Uterine smooth muscle cell (primary cell): ENCODE measurements at places on chromosomes 11 and 22. TPM values are rescaled to one million over a fixed set of nuclear protein-coding genes. Genes with fewer than 3 reads are reported as not detected.

The ARHGAP32 gene
- 16.4 and 18.8 TPM in 2 replicates for total RNA-seq

The GUCY1A2 gene
- total RNA-seq, result 0.66 and 1.7 TPM in 2 replicates

The SPI1 gene
- not detected in 2 replicates for total RNA-seq

The C11orf16 gene
- total RNA-seq, result not detected in 2 replicates

The OAF gene
- 43.6 and 48.5 TPM in 2 replicates for total RNA-seq

The CCDC81 gene
- total RNA-seq, result 2.7 and 3.4 TPM in 2 replicates

The CRYAB gene
- total RNA-seq, result 2.5 and 6.0 TPM in 2 replicates

The CHORDC1 gene
- total RNA-seq, result 46.7 and 53.6 TPM in 2 replicates
